Fibroblast of skin of left biceps (primary cell): ENCODE measurements at places on chromosomes 2 and 18.

- DNase-seq = no peak
Observed at GRCh38 chr2:179265082-179265510, 464 bp upstream of the SESTD1 start.

DNA sequence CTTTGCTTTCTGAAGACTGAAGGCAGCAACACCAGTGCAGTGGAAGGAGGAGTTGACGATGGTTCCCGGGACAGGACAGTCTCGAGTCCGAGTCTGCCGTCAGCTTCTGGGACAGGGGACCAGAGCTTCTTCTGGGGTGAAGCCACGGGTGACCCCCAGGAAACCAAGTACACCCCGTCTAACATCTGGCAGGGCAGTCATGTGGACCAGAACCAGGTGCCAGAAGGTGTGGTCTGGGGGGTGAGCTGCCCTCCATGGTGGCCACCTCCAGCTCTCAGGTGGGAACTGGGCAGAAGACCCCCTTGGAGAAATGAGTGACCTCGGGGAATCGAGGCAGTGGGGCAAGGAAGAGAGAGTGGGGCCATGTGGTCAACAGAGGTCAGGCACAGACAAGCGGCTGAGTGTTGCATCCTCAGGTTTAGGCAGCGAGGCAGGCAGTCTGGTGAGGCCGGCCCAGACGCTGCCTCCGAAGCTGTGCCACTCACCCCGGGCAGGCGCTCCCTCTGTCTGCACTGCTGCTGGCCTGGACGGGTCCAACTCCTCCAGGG, 204.3 kb downstream of the HDAC4 start:
- DNase-seq = no peak

DNA sequence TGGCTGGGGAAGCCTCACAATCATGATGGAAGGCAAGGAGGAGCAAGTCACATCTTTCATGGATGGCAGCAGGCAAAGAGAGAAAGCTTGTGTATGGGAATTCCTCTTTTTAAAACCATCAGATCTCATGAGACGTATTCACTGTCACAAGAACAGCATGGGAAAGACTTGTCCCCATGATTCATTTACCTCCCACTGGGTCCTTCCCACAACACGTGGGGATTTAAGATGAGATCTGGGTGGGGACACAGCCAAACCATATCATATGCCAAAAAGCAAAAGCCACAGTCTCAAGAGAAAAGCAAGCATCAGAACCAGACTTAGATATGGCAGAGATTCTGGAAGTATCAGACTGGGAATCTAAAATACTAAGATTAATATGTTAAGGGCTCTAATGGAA, 30.0 kb upstream of the SCRN3 start:
- no peak for DNase-seq

GRCh38 chr2:149050188-149050587, 11.7 kb downstream of the LYPD6B start:
- DNase-seq = peak; percentile 62

DNA sequence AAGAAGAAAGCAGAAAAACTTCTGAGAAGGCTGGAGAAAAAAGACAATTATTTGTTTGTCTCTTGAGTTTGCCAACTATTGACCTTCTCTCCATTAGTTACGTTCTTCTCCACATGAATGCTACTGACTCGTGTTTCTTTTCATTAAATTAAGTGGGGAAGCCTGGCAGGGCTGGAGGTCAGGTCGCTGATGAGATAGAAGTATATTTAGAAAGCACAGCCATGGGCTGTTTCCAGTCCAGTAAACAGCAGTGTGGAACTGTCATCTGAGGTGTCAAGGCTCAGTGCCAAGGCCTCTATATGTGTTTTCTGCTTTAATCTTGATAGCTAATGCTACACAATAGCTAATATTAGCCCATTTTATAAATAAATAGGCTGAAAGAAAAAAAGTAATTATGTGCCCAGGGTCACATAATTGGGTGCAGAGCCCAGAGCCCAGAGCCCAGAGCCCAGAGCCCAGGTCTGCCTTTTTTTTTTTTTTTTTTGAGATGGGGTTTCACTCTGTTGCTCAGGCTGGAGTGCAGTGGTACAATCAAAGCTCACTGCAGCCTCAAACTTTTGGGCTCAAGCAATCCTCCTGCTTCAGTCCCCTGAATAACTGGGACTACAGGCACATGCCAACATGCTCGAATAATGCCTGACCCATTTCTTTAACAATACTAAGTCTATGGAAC, 6.3 kb downstream of the MSGN1 start:
- DNase-seq = no peak

DNA sequence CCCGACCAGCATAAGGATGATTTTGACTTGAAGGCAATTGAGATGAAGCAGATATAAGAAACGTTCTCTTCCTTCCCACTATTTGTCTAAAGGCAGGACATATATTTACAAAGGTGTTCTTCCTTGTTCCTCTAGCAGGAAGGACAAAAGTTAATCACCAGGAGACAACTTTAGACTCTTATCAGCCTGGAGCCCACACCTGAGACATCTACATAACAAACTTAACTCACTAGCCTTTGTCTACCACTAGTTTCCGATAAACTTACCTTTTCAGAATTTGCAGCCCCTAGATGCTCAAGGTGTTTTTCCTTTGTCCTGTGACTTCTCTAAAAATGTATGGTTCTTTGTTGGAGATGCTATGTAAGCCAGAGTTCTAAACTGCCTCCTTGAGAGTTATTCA, 1047.8 kb upstream of the NXPH2 start:
- no peak for DNase-seq

GRCh38 chr2:147810883-147811765, 33.7 kb upstream of the ACVR2A start:
- DNase-seq = no peak

DNA sequence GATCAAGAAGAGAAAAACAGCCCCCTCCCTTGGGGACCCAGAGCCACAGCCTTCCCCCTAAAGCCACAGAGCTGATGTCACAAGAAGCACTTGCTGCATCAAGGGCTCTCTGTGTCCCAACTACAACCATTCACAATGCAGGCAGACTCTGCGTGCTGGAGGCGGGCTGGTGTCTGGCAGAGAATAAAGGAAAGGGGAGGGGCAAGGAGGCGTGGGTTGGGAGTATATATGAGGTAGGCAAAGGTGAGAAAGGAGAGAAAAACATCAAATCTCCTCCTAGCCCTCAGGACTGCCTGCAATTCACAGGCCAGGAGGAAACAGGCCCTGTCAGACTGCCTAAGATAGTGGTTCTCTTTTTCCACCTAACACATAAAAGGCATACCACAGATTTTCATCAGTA, 48.8 kb upstream of the IHH start:
- DNase-seq = no peak

DNA sequence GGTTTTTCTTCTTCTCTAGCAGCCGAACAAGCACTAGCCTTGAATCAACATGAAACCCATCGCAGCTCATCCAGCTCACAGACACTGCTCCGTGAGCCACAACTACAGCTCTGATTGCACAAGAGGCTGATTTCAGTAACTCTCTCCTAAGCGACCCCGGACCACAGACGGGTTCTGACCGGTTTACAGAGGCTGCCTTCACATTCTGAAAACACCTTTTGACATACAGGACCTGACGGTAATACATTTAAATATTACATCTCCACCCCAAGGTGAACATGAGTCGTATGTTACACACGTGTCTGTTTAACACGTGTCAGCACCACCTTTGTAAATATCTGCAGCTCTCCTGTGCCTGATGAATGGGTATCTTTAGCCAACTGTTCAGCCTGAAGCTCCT, 120.7 kb downstream of the TMEM18 start:
- DNase-seq = no peak

DNA sequence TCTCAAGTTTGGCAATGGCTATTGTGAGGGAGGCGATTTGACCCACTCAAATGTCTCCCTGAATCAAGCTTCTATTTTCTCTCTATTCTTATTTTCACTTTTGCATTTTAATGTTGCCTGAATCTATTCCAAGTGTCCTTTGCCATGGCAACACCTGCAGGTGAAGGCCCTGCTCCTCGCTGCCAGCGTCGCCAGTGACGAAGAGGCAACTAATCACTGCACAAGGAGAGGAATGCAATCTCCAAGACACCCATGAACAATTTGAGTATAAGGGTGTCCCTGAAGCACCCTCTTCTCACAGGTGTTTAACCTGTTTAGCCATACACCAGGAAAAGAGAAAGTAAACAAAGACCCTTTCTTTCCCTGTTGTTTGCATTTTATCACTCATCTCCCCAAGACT, 165.6 kb upstream of the VRK2 start:
- no peak for DNase-seq

- no peak for DNase-seq
Observed at GRCh38 chr2:103898561-103898960, 955.4 kb upstream of the POU3F3 start.

- no peak for DNase-seq
Observed at GRCh38 chr18:58046794-58047555, 2.9 kb downstream of the NEDD4L start.

GRCh38 chr2:65198737-65199136, 28.9 kb upstream of the ACTR2 start:
- DNase-seq = no peak

GRCh38 chr2:150888337-150888736, 373.3 kb downstream of the RBM43 start:
- DNase-seq = no peak

GRCh38 chr2:127929449-127929848, 43.7 kb upstream of the AMMECR1L start:
- DNase-seq = no peak

DNA sequence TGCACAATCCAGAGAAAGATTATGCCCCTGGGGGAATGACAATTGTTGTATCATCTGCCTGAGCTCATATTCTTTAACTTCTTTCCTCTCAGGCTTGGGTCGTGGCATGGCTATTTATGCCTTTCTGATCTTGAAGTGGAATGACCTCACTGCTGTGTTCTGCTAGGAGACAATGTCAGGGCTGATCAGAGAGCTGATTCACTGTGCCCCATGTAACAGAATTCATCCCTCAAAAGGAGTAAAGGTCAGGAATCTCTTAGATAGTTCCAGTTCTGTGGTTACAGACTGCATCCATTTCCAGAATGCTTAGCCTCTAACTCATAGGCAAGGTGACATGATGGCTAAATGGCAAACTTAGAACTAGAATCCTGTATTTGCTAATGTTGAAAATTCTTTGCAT, 511.7 kb upstream of the CNTNAP5 start:
- no peak for DNase-seq

- DNase-seq = no peak
Observed at GRCh38 chr18:58788971-58789875, 75.5 kb upstream of the ZNF532 start.

- DNase-seq = no peak
Observed at GRCh38 chr2:142425551-142425950, 294.7 kb upstream of the LRP1B start.

DNA sequence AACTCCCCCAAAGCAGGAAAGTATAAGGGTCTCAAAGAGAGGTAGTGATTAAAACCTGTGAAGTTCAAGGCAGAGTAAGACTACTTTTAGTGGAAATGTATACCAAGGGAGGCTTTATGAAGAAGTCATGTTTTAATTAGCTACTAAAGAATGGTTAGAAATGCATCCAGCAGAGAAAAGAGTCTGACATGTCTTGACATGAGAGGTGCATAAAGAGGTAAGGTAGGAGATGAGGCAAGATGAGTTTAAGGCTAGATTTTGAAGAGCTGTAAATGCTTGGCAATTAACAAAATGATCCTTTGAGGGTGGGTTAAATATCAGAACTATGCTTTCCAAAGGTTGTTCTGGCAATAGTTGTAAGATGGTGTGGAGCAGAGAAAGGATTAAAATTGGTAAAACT, 88.7 kb upstream of the WDSUB1 start:
- DNase-seq = no peak

- DNase-seq = no peak
Observed at GRCh38 chr2:219010162-219010756, 17.0 kb upstream of the CRYBA2 start.

GRCh38 chr2:61221819-61222218, 59.8 kb downstream of the C2orf74 start:
- no peak for DNase-seq

DNA sequence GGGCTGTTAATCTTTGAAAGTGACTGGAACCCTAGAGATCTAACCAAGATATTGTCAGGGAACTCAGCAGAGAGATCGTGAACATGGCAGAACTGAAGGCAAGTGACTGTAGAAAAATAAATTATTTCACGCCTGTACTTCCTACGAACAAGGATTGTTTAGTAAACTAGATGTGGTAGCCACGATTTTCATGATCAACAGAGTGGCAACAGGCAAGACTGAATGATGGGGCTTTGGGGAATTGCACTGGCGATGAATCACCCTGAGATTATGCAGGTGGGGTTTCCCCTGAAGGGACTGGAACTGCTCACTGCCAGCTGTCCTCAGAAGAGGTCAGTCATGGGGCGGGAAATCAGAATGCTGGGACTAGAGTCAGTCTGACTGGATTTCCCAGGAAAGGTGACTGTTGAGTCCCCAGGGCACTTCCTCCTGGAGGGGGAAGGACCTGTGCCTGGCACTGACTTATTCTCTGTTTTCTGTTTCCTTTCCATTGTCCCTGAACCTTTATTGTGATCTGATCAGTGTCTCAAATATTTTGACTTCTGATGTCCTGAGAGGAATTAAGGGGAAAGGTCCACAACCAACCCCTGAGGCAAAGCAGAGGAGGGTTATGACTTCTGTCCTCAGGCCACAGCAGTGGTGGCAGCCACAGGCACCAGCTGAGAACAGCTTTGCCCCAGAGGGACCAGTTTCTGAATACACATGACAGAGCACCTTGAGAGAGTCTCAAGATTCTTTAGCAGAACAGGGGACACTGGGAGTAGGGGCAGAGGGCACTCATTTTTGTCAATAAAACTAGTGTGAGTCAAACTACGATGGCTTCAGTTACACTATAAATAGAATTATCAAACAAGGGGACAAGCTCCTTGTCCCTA, 70.0 kb downstream of the NAB1 start:
- DNase-seq = no peak

- no peak for DNase-seq
Observed at GRCh38 chr2:168158586-168158985, 88.8 kb downstream of the STK39 start.

GRCh38 chr18:61448316-61448715, 115.1 kb downstream of the CDH20 start:
- DNase-seq = no peak

DNA sequence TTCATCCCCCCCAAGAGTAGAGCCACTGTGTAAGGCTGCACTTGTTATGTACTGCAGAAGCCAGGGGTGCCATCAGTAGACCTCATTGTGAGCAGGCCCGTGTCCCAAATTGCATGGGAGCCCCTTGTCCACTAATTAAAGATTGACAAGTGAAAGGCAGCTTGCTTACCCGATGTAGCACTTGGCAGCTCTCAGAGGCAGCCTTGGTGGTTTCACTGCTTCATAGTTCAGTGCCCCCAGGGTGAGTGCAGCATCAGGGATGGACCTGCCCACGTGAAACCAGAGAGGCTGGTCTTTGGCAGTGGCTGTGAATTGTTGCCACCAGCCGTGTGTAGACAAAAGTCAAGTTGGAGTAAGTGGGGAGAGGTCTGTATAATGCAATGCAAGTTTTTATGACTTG, 13.3 kb downstream of the TUBB6 start:
- DNase-seq = no peak
